ENCODE measurements at places on chromosomes 4 and X. TPM values are rescaled to one million over a fixed set of nuclear protein-coding genes. Genes with fewer than 3 reads are reported as not detected.

DNA sequence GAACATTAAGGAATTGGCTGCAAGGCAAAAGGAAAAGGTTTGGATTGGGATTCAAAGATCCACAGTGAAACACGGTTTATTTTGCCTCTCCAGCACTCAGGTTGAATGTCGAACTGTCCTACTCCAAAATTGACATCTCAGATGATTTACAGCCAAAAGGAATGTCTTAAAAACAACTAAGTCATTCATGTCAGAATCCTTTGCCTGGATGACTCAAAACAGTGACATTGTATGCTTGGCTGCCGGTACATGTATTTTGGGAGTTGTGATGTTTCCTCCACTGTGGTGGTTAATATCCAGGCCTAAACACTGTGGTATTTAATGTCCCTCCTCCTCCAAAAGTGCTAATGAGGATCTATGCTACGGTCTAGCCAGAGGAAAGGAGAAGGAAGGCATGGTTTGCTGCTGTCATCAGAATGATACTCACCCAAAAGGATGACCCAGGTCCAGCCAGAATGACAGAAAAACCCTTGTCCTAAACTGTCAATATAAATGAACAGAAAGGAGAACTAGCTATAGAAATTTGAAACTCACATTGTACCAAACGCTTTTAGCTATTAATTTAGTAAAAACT is 20.9 kb downstream of the PGM2 start:
- DNase-seq = peak; percentile 14

GRCh38 chr4:116551806-116552205 is 533.6 kb downstream of the TRAM1L1 start:
- DNase-seq = no peak

- no peak for DNase-seq
These were observed 68.0 kb downstream of the TMA16 start for GRCh38 chr4:163562496-163562895.

DNA sequence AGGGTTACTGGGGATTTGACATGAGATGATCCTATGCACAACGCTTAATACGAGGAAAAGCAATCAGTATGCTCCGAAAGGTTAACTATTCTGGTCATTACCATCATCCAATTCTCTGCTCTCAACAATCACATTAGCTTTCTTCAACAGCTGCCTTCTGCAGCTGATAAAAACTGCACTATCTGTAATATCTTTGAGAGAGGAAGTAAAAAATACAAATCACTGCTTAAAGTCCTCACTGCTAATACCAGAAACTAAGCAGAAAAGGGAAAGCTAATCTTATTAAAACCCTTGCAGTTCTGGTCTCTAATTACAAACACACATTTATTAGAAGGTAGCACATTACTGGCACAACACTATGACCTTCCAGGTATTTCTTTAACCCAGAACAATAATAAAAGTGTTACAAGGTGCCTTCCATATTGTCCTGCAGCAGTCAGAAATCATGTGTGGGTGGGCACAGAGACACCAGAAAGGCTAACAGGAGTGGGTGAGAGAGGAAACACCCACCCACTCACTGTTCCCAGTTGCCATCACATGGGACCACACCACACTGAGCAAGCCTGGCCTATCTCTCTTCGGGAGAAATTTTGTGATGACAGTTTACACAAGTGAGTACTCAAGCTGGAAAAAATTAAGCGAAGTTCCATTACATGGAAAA is 71.0 kb downstream of the RELL1 start:
- no peak for DNase-seq

- DNase-seq = peak; percentile 35
These were observed 132.8 kb upstream of the BMP3 start for GRCh38 chr4:80897537-80898303.

GRCh38 chrX:129637217-129638109 is 17.3 kb downstream of the APLN start:
- DNase-seq = peak; percentile 40

DNA sequence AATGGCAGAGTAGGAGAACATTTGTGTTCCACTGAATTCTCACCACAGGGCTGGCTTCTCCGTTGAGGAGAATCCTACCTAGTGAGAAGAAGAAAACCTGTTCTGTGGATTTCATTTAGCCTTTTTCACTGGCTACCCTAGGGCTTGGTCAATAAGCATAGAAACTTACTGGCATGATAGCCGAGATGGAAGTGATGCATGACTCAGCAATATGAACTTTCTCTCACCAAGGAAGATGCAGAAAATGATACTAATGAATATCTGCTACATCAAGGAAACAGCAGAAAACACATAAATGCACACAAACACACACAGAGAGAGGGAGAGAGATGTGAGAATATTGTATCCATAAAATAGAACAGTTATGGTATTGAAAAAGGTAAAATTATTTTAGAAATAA is 216.3 kb downstream of the HHIP start:
- no peak for DNase-seq

- peak; percentile 48 for DNase-seq
These were observed 398.2 kb upstream of the DIPK2B start for GRCh38 chrX:45598861-45599260.

DNA sequence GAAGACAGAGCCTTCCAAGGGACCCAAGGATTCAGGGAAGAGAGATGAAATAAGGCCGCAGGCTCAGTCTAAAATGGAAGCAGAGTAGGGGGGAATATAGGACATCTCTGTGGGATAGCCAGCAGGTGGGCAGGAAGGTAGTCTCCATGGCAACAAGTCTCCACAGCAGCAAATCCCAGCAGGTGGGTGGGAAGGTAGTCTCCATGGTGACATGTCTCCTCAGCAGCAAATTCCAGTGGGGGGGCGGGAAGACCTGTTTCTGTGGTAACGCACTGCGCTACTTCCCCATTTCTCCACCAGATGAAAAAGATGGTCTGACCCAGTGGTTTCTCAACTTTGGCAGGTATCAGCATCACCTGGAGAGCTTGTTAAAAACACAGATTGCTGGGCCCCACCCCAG is 18.3 kb downstream of the NLGN3 start:
- no peak for DNase-seq

Gene ERCC6L
- 5.1 TPM for polyA plus RNA-seq

Gene SULT1E1
- 2.0 TPM for polyA plus RNA-seq

Gene RNF128
- 4.1 TPM for polyA plus RNA-seq
